Right lobe of liver (tissue), 6 donors: ENCODE measurements at places on chromosomes 7 and 10.
A peak's percentile ranks its signal among the peaks of the same experiment; 100 is the strongest.

DNA sequence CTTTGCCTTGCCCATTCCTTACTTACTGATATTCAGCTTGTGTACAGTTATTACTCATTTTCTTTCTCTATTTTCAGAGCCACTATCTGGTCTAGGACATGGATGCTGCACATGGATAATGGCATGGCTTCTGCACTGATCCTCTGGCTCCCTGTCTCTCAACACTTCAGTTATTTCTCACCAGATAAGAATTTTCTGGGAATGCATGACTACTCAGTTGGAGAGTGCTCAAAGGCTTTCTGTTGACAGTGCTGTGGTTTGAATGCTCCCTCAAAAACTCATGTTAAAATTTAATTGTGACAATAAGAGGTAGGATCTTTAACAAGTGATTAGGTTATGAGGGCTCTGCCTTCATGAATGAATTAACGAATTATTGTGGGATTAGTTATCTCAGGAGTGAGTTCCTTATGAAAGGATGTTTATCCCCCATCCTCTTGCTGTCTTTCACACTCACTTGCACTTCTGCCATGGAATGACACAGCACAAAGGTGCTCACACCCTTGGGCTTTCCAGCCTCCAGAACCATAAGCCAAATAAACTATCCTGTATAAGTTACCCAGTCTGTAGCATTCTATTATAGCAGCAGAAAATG lies 16.1 kb upstream of the PIK3CG start:
- DNase-seq, result no peak

DNA sequence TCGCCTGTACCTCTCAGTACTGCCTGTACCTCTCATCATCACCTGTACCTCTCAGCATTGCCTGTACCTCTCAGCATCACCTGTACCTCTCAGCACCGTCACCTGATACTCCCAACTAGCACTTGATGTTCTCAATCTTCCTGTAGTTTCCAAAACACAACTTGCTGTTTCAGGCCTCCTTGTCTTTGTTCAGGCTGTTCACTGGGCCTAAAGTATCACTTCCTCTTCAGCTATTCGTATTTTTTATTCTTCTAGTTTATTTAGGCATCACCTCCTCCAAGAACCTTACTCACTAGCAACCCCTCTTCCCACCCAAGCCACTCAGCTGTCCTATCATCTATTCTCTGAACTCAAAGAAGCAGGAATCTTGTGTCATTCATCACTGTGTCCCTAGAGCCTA lies 24.1 kb downstream of the OR6B1 start:
- DNase-seq, result no peak

- peak; percentile 87 for DNase-seq
Observed at GRCh38 chr10:114043532-114044246, at the start of gene ADRB1. Gene ADRB1, plus strand, starts transcription at chr10:114043866. Its CDS starts 267 bp downstream, at chr10:114044133.

DNA sequence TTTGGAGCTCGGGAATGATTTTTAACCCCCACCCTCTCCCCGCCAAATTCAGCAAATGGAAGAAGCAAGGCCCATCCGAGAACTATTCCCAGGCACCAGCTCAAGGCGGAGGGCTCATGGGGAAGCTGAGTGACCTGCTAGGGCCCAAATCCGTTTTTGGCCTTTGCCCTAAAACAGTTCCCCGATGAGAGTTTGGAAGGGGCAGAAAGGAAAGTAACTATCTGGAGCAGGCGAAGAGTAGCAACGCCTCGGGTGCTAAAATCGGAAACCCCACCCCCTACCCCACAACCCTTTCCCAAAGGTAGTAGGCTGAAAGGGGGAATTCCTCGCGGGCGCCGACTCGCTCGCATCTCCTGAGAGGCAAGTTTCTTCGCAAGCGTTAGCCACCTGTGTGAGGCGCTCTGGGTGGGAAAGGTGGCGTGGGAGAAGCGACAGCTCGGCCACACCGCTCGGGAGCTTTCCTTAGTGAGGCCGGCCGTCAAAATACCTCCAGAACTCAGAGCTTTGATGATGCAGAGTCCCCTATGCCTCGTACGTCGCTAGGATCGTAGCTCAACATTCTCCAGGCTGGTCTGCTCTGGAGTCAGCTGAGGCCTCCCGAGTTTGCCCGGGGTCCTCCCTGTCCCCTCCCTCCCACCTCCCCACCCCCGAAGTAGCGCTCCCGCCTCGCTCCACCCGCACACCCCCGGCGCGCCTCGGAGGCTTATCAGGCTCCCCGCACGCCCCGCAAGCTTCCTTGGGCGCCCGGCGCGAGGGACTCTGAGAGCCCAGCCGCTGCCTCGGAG lies 642 bp upstream of the PRKG1 start:
- DNase-seq, result peak; percentile 21

DNA sequence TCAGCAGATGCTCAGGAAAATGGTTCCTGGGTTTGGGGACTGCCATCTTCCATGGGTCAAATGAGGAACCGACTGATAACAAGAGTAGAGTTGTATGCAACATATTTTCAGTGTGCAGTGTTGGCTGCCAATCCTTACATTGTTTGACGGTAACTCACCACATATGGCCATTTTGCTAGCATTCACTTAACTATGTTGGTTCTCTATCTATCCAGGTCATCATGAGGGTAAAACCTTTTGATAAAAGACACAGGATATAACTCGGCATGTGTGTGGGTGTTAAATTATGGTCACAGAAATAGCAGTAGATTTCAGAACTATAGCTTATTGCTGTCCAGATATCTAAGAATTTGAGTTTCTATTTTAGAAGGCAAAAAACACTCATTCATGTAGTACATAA lies 140.7 kb upstream of the AOAH start:
- no peak for DNase-seq

DNA sequence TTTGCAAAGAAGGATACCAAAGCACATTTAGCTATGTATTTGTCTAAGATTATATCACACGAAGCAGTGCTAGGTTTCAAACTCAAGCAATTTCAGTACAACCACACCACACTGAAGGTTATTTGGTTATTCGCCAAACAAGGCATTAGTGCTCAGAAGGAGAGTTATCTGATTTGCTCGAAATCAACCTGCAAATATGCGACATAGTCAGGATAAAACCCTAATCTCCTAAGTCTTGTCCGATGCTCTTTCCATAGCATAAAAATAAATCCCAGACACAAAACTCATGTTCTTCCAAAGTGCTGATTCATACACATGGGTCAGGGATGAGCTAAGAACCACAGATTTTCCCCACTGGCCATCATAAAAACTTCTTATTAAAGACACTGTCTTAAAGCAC lies 1288.0 kb upstream of the SORCS1 start:
- no peak for DNase-seq

GRCh38 chr7:141533149-141533949 lies 17.9 kb upstream of the AGK start:
- peak; percentile 58 for DNase-seq

- DNase-seq, result no peak
Observed at GRCh38 chr10:37948210-37948609, 28.2 kb downstream of the ZNF25 start.

DNA sequence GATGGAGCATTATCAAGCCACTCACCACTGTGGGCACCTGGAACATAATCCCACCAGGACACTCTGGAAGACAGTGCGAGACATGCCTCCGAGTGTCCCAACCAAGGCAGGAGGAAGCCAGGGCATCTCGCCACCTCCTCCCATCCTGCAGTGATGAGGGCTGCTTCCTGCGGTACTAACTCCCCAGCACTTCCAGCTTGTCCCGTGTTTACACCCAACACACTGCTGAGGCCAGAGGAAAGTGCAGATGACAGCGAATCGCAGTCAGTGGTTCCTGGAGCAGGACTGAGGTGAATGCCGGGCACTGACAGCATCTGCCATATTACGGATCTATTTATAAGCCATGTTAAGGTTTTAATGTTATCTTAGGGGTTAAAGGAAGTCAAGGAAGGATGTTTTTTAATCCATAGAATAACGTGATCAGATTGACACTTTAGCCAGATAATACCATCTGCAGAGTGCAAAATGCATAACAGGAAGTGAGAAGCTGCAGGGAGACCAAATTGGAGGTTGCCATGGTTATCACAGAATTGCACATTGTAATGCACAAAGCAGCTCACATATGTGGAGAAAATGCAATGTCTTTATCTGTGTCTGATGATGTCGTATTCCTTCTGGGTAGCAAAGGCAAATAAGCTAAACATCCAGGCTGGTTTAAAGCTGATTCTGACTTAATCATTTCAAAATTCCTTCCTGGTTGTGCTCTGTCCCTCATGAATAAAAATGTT lies 314.1 kb upstream of the C7orf33 start:
- no peak for DNase-seq

DNA sequence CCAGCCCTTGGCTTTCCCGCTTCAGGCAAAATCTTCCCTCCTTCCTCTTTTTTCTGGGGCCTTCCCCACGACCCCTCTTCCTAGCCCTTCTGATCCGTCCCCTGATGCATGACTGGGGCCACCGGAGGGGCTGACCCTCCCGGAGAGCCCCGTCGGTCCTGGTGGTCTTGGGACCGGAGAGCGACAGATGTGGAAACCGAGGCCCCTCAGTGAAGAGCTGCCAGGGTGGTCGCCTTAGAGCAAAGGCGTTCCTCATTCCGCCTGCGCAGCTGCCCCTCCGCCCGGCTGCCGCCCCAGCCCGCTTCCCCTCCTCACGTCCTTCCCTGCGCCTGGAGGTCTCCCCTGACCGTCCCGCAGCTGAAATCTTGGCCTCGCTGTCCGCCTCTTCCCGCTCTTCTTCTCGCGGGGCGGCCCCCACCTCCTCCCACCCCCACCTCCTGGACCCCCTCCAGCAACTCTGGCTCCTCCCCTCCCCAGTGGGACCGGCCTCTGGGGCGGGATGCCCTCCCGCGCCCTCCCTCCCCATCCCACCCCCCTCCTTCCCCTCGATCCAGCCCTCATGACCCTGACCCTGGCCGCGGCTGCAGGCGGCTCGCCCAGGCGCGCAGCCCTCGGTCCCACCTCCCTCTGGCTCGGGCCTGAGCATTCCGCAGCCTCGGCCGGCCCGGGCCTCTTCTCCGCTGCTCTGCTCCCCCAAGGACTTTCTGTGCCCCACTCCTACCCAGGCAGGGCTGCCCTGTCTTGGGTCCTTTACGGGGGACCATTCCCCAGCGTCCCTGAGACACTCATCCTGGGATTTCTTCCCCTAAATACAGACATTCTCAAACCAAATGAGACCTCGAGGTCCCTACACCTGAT lies at the start of gene RARRES2:
Gene RARRES2, minus strand, starts transcription at position 367 of the 858 bp plus-strand sequence. CDS start 1,020 bp downstream, outside the sequence.
- peak; percentile 92 for DNase-seq

GRCh38 chr7:17725821-17726220 lies 214.5 kb downstream of the SNX13 start:
- DNase-seq, result no peak

DNA sequence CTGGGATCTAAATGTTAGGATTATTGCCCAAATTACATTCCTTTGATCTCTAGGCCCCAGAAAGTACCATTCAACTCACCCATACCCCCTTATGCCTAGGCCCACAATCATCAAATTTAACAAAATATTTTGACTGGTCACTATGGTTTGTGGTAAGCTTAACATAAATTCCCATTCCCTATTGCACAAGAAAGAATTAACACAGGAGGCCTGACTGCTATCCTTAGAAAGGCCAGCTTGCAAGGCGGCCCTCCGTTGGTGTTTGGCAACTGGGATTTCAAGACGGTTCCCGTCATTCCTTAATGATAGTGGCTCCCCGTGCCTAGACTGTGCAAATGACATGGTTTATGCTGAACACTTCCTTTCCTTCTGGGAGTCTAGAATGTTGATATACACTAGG lies 29.6 kb downstream of the ARHGAP21 start:
- no peak for DNase-seq

DNA sequence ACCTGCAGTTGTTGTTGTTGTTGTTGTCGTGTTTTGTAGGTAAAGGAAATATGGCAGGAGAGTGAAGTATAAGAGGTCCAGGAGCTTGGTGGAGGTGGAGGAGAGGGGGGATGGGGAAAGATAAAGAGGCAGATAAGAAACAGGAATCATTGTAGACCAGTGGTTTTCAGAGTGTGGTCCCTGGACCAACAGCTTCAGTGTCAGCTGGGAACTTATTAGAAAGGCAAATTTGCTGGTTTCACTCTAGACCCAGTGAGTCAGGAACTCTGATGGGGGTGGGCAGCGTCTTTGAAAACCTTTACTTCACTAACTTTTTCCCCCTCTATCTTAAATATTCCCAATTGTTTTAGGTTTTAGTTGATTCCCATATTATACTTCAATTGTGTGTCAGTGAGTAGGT lies 241.5 kb downstream of the AUTS2 start:
- no peak for DNase-seq

- peak; percentile 56 for DNase-seq
Observed at GRCh38 chr7:45695249-45695995, 121.3 kb downstream of the ADCY1 start.
